ENCODE measurements at places on chromosomes 3 and 15.

- no peak for DNase-seq
Measured at GRCh38 chr3:157672061-157672460, 168.8 kb upstream of the VEPH1 start.

GRCh38 chr3:166444336-166444735 is 607.1 kb upstream of the BCHE start:
- DNase-seq: no peak

- no peak for DNase-seq
Measured at GRCh38 chr3:108387063-108387462, 90.7 kb downstream of the HHLA2 start.

DNA sequence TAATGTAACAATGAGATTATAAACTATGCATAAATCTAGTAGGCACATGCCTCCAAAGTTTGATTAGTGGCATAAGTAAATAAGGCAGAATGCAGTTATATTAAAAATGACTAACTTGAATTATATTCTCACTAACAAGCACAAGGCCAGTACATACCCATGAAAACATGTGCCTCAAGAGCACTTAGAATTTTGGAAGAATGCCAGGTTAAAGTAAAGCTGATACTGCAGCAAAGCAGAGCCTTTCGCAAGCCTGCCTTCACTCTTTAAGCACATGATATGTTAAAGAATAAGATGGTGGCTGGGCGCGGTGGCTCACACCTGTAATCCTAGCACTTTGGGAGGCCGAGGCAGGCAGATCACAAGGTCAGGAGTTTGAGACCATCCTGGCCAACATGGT is 49.0 kb downstream of the KBTBD12 start:
- no peak for DNase-seq

- DNase-seq: no peak
Measured at GRCh38 chr3:117545484-117545883, 835.9 kb downstream of the TUSC7 start.

GRCh38 chr3:98731720-98732285 is 31.3 kb upstream of the ST3GAL6 start:
- DNase-seq: no peak

- no peak for DNase-seq
Measured at GRCh38 chr3:78613421-78613879, 1154.3 kb downstream of the ROBO1 start.

DNA sequence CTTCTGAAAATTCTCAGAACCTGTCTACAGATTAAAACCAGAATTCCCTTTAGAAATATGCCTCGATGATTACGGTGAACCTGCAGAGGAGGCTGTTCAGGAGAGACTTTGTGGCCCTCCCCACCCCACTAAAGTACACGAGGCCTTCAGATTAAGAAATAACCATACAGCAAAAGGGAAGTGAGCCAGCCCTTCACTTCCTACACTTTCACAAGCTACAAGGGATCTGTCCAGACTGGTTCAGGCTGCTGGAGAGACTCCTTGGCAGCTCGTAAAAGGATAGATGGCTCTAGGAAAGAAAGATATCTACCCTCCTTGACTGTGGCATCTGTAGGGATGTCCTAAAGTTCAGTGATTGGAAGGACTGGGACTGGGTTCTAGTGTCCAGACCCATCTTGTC is 102.6 kb downstream of the ALDH1A2 start:
- no peak for DNase-seq

DNA sequence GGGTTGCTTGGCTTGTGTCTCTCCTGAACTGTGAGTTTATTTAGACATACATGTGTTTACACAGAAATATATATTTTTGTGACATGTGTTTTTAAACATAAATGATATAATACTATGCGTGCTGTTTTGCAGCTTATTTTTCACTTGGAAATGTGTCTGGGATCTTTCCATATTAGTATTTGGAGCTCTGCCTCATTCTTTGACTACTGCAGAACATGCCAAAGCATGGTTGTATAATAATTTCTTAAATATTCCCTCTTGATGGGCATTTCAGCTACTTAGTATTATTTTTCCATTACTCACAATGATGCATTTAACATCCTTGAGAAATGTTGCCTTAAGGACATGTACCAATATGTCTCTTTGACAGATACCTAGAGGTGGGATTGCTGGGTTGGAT is 19.5 kb downstream of the ANAPC13 start:
- DNase-seq: no peak

GRCh38 chr15:98382139-98382538 is 266.2 kb upstream of the IGF1R start:
- no peak for DNase-seq

GRCh38 chr15:59691194-59691805 is 2.2 kb upstream of the BNIP2 start:
- peak; percentile 26 for DNase-seq

- DNase-seq: no peak
Measured at GRCh38 chr3:31724651-31725050, 191.9 kb downstream of the STT3B start.

- DNase-seq: no peak
Measured at GRCh38 chr15:39468828-39469227, 112.1 kb upstream of the THBS1 start.

- no peak for DNase-seq
Measured at GRCh38 chr3:102532901-102533300, 98.1 kb downstream of the ZPLD1 start.

- DNase-seq: no peak
Measured at GRCh38 chr3:175340338-175341015, 481.3 kb downstream of the NAALADL2 start.

DNA sequence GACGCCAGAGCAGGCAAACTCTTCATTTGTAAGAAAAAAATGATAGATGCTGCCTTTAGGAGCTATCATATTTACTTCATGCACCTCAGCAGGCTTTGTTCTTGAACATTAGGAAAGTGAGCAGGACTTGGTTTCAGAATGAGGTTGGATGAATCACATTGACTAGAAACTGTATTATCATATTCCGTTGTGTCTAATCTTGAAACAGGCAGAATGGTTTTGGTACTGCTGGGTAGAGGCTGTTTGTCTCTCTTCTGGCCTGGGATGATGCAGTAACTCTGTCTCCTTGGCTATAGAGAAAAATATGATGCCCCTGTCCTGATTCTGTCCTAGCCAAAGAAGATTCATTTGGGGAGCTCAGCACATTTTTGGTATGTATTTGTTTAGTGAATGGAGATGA is 344.2 kb upstream of the GRM7 start:
- DNase-seq: no peak

GRCh38 chr3:194054540-194054939 is 81.4 kb upstream of the HES1 start:
- DNase-seq: no peak

DNA sequence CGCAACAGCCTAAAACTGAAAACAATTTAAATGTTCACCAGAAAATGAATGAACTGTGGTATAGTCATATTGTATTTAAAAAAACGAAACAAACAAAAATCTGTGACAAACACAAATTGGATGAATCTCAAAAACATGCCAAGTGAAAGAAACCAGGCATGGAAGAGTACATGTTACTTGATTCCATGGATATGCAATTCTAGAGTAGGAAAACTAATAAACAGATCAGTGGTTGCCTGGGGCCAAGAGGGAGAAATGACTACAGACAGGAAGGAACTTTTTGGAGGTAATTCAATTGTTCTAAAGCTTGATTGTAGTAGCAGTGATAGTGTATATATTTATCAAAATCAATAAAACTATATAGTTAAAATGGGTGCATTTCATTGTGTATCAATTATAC is 16.8 kb downstream of the UBE3A start:
- DNase-seq: no peak

GRCh38 chr3:78857494-78858111 is 910.2 kb downstream of the ROBO1 start:
- no peak for DNase-seq

GRCh38 chr3:47280519-47280918 is 2.1 kb downstream of the KIF9 start:
- DNase-seq: no peak

DNA sequence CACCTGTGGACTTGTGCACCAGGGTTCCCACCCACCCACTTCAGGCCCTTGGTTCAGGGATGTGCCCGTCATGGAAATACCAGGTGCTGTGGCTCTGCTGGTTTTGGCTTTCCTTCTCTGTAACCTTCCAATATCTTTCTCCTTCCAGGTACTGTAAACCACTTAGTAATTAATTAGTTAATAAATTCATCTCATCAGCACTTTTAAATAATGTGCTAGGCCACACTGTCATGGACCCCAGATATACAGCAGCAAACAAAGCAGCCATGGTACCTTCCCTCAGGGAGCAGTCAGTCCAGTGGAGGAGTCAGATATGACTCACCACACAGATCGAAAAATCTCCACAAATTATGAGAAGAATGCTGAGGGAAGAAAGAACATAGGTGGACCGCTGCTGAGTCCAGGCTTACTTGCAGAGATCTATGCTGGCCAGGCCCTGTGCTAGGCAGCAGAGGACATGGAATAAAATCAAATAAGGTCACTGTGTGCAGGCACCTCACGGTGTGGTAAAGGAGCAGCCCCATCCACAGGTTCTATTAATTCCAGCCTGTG is 6.8 kb upstream of the GATA2 start:
- DNase-seq: no peak

DNA sequence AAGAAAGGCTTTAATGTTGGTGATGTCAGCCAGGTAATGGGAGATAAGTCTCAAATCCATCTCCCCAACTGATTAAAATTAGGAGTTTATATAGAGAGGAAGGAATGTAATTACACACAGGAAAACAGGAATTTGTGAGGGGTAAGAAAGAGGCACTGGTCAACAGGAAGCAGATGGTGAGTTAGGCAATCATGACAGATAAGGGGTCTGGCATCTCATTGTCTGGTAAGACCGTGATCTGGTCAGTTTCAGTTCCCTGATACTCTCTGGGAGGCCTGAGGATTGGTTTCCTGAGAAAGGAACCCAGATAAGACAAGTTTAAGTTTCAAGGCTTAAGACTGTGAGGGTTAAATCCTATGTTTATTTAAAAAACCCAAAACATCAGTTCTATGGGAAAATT is 414.7 kb upstream of the ARRDC4 start:
- no peak for DNase-seq

DNA sequence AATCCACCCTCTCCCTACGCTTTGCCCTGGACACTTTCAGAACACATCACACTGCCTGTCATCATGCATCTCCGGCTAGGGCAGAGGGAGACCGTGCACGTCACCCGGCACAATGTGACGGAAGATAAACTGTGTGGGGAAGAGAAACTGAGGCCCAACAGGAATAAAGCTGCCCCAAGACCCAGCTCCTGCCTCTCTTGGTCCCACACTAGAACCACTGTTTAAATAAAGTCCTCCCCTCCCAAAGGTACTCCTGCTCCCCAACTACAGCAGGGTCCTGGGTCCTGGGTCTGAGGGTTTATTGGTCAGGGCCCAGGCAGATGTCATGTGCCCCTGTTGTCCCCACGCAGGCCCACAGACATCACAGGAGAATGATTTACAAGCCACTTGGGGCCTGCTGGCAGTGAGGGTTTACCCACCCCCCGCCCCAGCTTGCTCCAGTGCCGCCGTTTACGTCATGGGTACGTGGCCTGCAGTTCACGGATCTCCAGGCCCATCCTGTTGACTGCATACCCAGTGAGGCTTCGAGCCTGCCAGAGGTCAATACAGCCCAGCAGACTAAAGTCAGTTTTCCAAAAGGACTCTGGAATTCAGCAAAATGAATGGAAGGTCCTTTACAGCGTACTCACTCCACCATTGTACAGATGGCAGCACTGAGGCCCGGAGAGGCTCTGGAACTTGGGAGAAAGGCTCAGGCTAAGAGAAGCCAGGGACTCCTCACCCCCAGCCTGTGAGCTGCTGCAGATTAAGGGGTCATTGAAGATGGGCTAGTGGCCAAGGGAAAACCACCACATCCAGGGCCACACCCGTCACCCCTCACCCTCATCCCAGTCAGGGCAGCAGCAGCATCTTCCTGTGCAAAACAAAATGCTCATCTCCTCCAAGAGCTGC is 23.2 kb downstream of the ALS2CL start:
- no peak for DNase-seq

GRCh38 chr3:120646771-120647432 is 35.1 kb downstream of the HGD start:
- DNase-seq: no peak

- no peak for DNase-seq
Measured at GRCh38 chr3:105377716-105378115, 11.0 kb downstream of the ALCAM start.

- no peak for DNase-seq
Measured at GRCh38 chr3:15403965-15404364, 23.4 kb downstream of the METTL6 start.

DNA sequence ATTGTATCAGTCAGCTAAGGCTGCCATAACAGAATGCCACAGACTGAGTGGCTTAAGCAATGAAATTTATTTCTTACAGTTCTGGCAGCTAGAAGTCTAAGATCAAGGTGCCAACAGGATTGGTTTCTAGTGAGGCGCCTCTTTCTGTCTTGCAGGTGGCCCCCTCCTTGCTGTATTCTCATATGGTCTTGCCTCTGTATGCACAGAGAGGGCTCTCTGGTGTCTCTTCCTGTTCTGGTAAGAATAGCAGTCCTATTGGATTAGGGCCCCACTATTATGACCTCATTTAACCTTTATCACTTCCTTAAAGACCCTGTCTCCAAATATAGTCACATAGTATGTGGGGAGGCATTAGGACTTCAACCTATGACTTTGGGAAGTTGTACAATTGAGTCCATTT is 253.9 kb downstream of the EDEM1 start:
- DNase-seq: no peak

DNA sequence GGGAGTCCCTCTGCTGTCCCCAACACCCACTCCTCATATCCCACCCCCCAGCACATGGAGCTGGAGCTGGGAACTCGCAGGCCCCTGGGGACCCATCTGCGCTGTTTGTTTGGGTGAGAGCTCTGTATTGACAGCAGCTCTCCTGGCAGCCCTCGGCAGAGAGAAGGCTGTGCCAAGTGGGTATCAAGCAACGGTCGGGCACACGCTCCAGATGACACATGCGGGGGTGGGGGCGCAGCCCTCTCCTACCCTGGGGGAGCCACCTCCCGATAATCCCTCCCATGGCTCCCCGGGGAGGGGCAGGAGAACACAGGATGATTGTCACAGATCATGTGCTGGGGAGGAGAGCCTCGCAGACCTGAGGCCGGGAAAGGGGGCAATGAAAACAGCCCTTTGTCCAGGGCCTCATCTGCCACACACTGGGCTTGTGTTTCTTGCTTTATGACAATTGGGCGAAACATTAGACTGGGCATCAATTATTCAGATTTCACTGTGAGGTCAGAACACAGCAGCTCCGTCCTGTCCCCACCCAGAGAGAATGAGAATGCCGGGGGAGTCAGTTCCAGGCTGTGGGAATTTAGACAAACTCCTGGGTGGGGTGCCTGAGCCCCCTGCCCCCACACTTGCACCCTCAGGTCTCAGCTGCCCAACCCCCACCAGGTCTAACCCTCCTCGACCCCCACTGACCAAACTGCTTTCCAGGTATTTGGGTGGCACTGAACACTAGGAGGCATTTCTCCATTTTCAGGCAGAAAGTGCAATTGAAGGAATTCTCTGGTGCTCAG is 46.4 kb upstream of the KLF13 start:
- no peak for DNase-seq

- no peak for DNase-seq
Measured at GRCh38 chr15:61086012-61086411, 143.1 kb downstream of the RORA start.

- DNase-seq: no peak
Measured at GRCh38 chr3:134625462-134625861, 25.4 kb downstream of the KY start.

- DNase-seq: no peak
Measured at GRCh38 chr15:59268168-59268851, 61.7 kb downstream of the LDHAL6B start.

- no peak for DNase-seq
Measured at GRCh38 chr15:47803767-47804166, 86.5 kb downstream of the SEMA6D start.

Data from urothelium cell line (cell line).